ENCODE measurements at places on chromosomes 5 and 9.

- DNase-seq = no peak
Measured at GRCh38 chr5:87116825-87117512, 150.7 kb upstream of the RASA1 start.

DNA sequence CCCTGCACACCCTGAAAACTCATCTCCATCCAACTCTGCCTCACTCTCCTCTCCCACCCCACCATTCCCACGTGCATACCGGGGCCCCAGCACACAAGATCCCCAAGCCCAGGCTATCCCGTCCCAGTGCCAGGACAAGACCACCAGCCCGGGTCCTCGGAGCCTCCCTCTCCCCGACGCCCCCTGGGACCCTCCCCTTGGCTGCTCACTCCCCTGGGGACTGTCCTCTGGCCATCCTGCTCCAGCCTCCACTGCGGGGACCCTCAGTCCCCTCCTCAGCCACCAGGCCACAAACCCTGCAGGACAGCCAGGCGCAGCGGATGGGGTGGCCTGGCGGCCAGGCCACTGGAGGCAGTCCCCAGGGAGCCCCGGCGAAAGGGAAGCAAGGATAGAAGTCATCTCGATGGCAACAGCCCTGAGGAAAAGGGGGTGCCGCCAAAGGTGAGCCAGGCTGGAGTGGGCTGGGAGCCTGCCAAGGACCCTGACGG, 62.8 kb downstream of the C9orf50 start:
- DNase-seq = no peak

- no peak for DNase-seq
Measured at GRCh38 chr9:13957089-13957488, 356.9 kb downstream of the NFIB start.

- no peak for DNase-seq
Measured at GRCh38 chr9:72680593-72681282, 159.3 kb downstream of the TMC1 start.

GRCh38 chr5:11394933-11395332, 509.3 kb downstream of the CTNND2 start:
- DNase-seq = no peak

GRCh38 chr5:74542482-74542881, 98.0 kb downstream of the ENC1 start:
- no peak for DNase-seq

- no peak for DNase-seq
Measured at GRCh38 chr5:139137697-139138096, 60.5 kb downstream of the SIL1 start.

DNA sequence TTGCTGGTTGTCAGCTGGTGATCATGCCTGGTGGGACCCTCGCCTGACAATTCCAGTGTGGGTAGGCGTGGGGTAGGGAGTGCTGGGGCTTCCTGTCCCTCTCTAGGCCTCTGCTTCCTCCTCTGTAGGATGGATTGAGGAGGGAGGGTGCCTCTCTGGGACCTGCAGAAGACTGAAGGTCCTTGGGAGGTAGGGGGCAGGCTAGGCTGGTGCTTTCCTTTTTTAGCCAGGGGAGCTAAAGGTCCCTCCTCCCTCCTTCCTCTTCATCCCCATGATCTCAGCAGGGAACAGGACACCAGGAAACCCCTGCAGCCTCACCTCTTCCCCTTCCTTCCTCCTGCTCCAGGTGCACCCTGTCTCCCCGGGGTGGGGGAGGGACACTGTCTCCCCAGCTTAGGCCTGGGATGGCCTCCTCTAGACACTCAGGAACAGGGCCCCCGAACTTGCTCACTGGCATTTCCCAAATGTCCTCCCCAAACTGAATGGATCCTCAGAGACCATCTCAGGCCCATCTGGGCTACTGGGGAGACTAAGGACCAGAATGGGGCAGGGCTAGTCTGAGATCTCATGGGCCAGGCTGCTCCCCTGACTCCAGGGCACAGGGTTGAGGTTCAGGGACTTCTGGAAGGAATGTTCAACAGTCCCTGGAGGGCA, 8.4 kb downstream of the SH2D3C start:
- DNase-seq = no peak

- no peak for DNase-seq
Measured at GRCh38 chr5:36696059-36696673, 89.8 kb downstream of the SLC1A3 start.
